ENCODE measurements at places on chromosomes 6 and 20.

DNA sequence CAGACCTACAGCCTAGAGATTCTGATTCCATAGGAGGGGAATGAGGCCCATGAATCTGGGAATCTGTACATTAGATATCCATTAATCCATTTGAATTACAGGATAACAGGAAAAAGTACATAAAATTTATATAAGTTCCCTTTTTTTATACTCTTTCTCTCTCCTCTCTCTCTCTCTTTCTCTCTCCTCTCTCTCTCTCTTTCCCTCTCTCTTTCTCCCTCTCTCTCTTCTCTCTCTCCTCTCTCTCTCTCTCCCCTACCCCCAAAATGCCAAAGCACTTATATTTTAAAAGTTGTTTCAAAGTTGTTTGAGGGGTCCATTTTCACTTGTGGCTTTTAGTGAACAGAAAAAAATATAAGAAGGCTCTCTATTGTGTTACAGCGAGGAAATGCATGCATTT, 15.1 kb downstream of the TSHZ2 start:
- no peak for DNase-seq

- DNase-seq = no peak
Observed at GRCh38 chr20:19330038-19330437, 117.6 kb downstream of the SLC24A3 start.

DNA sequence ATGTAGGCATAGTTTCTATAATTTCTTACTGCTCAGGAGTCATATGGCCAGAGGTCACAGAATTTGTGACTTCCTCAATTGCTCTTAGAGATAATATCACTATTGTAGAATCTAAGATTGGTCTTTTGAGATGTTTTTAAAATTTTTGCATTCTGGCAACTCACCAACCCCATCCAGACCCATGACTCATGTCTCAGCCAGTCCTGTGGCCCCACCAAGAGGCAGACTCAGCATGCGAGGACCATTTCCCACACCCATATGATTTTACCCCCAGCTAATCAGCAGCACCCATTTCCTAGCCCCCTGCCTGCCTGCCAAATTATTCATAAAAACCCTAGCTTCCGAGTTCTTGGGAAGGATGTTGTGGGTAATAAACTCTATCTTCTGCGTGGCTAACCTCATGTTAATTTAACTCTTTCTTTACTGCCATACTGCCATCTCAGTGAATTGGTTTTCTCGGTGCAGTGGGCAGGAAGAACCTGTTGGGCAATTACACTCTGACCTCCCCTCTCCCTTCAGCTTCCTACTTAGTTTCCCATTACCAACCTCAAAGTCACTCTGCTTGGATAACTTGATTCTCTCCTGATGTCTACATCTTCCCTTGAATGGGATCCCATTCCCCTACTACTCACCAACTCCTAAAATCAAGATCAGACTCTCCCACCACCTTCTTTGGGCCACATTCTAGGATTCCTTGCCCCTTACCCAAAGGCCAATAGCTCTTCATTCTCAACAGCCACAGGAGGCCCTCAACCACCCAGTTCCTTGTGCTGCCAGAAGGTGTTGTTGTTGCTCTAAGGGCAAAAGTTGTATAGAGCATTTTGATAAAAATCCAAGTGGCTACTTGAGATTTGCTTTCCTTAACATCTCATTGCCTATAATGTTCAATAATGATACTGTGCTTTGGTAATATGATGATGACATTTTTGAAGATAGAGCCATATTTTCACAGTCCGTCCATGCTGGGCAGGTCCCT, 16.2 kb upstream of the IYD start:
- no peak for DNase-seq

DNA sequence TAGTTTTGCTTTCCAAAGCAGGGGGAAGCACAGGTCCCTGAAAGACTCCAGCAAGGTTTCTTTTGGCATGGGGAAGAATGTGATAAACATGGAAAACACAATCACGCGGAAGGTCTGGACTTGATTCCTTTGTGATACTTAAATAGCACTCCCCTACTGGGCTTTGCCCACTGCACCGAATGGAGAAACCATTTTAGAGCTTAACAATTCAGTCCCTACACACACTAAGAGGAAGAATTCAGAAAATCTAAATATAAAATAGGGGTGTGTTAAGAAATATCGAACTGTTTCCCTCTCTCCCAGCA, 71.4 kb upstream of the NHSL1 start:
- DNase-seq = no peak

DNA sequence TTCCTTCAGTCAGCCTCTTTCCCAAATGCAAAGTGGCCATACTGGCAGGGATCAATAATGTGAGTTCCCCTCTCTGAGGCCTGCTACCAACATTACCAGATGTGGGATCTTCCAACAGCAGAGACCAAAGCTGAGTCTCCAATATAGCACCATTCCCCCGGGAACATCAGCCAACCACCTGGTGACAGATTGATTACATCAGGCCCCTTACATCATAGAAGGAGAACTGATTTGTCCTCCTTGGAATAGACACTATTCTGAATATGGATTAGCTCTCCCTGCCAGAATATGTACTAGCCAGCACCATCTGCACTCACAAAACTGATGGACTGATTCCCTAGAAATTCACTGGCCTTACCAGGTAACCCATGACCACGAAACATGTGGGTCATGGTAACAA, 61.9 kb upstream of the CARMIL1 start:
- no peak for DNase-seq

DNA sequence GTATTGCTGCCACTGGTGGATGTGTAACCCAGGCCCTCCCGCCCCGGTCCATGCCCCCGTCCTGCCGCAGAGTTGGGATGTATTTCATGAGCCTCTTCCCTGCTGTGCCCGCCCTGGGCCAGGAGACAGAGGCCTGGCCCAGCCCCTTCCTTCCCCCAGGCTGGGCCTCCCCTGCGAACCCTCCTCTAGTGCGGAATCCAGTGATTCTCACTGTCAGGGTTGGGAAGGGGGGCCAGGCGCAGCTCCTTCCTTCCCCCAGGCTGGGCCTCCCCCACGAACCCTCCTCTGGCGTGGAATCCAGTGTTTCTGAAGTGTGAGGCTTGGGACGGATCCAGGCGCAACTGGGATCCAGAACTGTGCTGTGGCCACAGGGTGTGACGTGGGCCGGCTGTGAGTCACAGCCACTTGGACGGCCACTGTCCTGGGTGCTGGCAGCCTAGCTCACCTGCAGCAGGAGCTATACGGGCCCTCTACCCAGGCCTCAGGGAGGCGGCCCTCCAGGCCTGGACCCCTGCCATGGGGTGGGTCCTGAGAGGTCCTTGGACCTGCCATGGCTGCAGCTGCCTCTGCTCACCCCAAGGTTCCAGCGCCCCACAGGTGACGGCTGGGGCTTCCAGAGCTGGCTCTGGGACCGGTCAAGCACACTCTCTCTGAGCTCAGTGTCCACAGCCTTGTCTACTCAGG, 28.3 kb downstream of the COL20A1 start:
- DNase-seq = no peak

DNA sequence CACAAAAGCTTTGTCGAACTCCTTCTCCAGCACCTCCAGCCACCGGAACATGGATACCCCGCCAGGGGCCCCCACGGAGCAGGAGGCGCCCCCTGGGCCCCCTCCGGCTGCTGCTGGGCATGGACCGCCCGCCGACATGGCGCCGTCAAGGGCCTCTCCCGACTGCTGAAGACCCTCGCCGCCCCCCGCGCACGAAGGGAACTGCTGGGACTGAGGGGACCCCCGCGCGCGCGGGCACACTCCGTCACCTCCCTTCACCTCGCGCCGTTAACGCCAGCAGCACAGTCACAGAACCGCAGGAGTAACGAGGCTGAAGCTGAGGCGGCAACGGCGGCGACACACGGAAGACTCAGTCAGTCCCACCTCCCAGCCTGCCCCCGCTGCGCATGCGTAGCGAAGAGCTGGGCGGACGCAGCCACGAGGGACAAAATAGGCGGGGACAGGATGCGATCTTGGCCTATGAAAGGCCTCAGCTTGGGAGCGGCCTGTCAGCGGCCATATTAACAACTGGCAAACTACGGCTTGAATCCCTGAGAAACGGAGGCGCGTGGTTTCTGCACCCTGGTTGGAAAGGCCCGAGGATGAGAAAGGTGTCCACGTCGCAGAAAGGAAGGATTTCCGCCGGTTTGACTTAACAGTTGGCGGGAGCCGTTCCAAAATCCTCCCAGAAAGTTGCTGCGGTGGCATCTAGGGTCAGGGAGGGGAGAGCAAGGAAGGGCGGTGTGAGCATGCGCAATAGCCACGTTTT, at the start of gene GOPC:
Gene GOPC, minus strand, starts transcription at position 361 of the 748 bp plus-strand sequence. Its CDS starts 223 bp downstream, at position 138.
- peak; percentile 96 for DNase-seq

DNA sequence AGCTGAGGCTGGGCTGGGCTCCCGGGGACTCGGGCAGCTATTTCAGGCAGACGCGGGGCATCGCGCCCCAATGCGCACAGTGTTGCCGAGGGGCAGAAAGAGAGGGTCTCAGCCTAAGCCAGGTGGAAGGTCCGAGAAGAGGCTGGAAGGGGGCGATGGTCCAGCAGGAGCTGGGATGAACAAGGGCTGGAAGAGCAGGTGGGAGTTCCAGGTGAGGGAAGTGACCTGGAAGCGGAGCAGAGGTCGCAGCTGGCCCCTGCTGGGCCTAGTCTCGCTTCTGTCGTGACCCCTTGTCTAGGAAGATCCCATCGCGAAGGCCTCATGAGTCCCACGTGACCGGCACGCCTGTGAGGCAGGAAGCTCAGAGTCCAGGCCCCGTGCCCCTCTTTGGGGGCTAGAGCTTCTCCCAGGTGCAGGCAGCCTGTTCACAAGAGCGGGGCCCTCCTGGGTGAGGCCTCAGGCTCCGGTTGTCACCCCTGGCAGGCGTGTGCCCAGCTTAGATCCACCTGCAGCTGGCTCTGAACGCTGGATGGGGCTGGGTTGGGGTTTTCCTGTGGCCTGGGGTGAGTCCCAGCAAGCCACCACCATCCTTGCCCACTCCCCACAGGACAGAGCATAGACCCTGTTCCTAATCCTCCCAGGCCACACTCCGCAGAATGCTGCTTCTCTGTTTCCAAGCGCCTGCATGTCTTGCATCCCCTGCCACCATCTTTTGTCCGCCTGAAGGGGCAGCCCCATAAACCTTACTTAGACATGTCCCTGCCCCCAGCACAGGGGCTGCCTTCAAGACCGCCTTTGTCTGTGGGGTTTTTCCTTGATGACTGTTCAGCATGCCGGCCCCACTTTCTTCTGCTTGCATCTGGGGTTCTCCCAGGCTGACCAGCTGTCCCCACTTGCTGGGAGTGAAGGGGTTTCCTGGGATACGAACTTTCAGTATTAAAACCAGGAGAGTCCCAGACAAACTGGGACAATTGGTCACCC, 15.1 kb downstream of the SLC22A3 start:
- peak; percentile 53 for DNase-seq

- DNase-seq = no peak
Observed at GRCh38 chr20:53828088-53828681, 234.5 kb upstream of the ZNF217 start.

DNA sequence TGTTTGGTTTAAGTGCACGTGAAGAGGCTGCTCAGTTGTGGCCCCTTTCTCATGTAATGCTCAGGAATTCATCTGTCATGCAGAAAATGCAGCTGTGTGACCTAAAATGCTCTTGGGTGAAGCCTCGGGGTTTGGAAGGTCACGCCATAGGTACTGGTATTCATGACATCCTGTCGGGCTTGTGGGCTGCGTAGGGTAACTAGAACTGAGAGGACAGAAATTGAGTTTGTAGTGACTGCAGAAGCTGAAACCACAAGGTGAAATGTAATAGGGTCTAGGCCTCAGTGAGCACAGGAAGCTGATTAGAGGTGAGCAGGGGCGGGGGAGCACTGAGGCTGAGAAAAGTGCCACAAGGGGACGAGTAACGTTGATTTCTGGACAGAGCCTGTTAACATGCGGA, 128.8 kb downstream of the SOBP start:
- no peak for DNase-seq

GRCh38 chr6:107691062-107691751, 132.9 kb downstream of the SCML4 start:
- no peak for DNase-seq

GRCh38 chr20:52524861-52525260, 333.3 kb upstream of the ZFP64 start:
- DNase-seq = no peak

GRCh38 chr6:155561257-155561965, 105.8 kb upstream of the NOX3 start:
- DNase-seq = no peak

DNA sequence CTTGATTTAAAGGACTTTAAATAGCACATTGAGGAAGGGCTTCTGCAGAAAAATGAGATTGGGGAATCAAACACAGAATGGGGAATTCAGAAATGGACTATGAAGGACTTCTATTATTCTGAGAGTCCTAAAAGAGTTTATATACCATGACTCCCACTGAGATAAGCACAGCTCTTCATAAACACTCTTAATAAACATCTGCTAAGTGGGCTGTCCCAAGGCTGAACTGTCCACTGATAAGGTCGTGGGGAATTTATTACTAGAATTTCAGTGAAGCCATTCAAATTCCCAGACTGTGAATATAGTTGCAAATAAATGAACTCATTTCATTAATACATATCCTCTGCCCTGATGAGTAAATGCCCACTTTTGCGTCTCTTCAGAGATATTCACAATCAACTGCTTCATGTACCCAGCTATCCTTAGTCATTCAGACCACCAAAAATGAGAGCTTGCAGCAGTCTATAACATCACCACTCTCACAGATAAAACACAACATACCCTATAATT, 468.2 kb upstream of the RUNX2 start:
- DNase-seq = no peak

DNA sequence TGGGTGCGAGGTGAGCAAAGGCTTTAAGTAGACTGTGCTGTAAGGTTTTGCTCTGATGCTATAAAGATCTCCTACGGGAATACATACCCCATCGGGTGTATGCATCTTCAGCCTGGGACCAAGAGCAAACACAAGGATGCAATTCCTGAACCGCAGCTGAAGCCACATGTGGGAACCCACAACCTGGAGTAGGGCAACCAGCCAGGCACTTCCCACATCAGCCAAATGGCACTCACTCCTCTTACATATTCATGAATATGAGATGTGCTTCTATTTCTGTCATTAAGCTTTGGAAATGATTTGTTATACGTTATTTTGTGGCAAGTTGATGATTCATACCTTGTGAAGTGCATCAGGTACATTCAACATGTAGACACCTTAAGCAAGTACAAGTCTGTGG, 619.2 kb downstream of the C6orf118 start:
- DNase-seq = no peak

DNA sequence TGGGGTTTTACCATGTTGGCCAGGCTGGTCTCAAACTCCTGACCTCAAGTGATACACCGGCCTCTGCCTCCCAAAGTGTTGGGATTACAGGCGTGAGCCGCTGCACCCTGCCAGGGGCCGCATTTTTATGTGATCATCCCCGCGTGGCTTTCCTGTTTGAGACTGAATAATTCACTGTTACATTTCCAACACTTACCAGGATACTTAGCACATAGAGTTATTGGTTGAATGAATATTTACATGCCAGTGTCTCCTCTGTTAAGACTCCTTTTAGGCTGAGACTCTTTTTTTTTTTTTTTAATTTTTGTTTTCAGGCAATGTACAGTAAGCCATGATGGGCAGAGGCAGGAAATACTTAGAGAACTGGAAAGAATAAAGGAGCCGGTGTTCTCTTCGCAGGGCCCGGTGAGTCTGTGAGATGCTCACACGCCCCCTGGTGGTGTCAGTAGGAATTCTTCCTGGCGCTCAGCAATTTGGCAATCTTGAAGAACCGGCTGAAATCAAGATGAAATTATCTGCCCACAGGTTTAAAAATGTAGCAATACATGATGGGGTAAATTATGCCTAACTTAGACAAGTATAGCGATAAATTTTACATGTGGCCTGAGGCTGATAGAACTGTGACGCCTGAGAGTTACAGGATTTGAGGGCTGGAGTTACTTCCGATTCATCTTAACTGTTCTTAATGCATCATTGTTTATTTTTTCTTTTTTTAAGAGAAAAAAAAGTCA, 7.6 kb upstream of the RNF114 start:
- peak; percentile 87 for DNase-seq

All from upper lobe of left lung (tissue), 6 donors.